ENCODE measurements at places on chromosomes 4 and X.

GRCh38 chrX:3728454-3728853 lies 15.0 kb upstream of the PRKX start:
- no peak for DNase-seq

DNA sequence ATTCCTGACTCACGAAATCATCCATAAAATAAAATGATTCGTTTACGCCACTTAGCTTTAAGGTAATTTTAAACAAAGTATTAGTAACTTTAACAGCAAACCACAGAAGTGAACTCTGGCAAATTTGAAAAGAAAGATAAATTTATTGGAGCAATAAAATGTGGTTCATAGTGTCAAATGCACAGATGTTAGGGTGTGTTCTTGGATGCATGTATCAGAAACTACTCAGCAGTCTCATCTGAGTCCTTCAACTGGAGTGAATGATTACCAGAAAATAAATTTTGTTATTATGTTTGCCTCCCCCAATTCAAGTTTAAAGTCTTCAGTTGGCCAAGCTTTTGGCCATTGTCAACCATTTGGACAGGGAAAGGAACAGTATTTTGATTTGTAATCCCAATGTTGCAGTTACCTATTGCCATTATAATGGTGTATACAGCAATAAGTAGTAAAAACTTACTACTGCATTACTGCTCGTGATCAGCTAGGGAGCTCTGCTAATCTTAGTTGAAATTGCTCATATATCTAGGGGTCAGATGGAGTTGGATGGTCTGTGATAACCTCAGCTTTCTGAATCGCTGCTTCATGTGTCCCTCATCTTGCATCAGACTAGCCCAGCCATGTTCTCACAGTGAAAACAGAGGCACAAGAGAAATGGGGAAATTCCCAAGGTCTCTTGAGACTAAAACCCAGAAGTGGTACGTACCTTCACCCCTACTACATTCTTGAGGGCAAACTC lies 254.6 kb upstream of the KCNIP4 start:
- no peak for DNase-seq

GRCh38 chr4:153791746-153792617 lies 3.1 kb upstream of the SFRP2 start:
- peak; percentile 23 for DNase-seq

DNA sequence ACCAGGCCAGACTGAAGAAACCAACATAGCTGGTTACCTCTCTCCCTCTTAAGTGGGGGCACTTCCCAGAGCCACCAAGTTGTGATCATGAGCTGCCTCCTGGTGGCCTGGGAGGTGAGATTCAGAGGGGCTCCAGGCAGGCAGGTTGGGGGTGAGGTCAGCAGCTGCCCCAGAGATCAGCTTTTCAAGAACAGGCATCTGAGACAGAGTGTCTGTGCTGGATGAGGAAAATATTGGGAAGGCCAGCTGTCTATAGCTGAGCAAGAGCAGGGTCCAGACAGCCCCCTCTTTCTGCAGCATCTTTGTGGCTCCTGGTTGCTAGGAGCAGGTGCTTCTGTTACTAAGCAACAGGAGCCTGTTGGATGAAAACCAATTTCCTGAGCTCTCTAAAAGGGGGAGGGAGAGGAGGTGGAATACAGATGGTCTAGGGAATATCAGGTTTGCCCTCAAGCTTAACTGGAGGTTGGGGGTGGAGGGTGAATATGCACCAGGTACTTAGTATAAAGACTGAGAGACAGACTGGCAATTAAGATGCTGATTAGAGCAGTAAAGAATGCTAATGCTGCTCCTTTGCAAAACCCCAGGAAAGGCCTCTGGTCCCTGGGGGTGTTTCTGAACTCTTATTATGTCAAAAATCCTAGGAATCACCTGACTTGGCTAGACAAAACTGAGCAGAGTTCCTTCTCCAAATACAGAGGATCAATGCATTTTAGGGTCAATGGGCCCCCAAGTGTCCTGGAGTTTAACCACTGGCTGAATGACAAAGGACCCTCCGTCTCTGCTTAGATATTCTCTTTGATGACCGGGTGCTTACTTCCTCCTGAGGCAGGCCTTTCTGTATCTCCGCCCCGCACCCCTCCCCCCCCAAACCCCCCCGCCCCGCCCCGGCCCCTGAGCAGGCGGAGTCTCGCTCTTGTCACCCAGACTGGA lies 21.4 kb downstream of the ZCCHC13 start:
- DNase-seq = peak; percentile 17

DNA sequence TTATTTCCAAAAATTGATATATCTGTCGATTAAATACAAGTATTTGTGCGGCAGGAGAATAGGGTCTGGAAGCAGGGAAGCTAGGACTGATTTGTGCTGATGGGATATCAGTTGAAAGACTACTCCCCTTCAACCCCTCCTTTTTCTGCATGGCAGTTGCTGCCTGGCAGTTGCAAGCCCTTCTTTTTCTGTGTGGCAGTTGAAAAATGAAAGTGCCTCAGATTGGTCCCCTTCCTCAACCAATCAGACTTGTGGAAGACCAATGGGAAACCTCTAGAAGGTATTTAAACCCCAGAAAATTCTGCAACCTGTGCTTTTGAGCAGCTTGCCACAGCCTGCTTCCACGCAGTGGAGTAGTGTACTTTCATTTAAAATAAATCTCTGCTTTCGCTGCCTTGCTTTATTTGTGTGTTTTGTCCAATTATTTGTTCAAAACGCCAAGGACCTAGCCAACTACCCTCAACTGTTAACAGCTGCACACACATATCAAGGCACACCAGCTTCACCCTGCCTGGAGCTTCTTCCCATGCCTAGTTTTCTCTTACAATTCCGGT lies 1.5 kb upstream of the TMA16 start:
- DNase-seq = no peak

- DNase-seq = no peak
These were observed 145.6 kb upstream of the GATB start for GRCh38 chr4:151906438-151906837.

DNA sequence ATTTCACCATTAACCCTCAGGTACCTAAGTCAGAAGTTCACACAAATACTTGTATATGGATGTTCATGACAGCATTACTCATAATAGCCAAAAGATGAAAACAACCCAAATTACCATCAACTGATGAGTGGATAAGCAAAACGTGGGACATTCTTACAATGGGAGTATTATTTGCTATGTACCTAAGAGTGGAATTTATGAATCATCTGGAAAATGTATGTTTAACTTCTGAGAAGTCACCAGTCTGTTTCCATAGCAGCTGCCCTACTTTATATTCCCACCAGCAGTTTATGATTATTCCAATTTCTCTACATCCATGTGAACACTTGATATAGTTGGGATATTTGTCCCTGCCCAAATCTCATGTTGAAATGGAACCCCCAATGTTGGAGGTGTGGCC lies 1478.9 kb downstream of the PCDH19 start:
- DNase-seq = no peak

GRCh38 chr4:38532908-38533499 lies 131.0 kb upstream of the KLF3 start:
- DNase-seq = no peak

DNA sequence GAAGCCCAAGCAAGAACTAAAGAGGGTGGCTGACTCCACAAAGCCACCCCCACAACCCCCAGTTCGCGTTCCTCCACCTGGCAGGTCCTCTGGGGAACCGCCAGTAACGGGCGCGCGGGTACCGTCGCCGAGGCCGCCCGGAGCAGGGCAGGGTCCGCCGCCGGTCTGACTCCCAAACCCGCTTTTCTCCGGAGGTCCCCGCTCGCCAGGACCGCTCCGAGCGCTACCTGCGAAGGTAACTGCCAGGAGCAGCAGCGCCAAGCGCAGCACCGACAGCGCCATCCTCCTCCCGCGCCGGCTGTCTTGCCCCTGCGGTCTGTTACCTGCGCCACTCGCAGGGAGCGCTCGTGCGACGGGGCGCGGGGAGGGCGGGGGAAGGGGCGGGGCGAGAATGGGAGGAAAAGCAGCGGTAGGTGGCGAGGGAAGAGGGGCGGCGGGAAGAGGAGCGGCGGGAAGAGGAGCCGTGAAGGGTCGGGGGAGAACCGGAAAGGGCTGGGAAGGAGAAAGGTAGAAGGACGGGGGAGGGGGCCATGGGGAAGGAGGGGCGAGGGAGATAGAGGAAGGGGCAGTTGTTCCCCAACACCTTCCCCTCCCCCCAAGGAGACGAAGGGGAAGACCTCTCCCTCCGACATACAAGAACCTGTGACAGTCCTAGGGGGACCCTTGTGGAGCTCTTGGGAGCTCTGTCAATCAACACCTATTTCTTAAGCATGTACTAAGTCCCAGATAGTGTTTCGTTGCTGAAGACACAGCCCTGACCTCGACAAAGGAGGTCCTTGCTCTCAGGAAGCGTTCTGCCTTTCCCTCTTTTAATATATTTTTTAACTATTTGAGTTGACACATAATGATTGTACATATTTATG lies at the start of gene SPINK2:
Gene SPINK2 (minus strand): TSS at position 321 of the 863 bp plus-strand sequence. CDS start 39 bp downstream, at position 282.
- DNase-seq = peak; percentile 85

GRCh38 chrX:22365460-22365859 lies 92.7 kb downstream of the CBLL2 start:
- no peak for DNase-seq

DNA sequence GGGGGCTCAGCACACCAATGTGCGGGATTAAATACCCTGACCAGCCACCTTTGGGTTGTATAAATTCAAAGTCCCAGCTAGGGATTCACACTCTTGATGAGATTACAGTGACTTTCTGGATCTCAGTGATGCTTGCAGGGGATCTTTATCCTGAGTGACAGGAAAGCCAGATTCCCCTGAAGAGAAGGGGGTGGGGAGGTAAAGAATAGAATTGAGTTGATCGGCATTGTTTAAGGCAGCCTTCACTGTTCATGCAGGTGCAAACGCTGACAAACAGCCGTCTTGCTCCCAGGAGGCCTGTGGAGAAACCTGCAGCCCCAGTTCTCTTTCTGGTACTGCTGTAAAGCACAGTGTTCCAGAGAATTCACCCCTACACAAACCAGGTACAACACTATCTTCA lies 19.0 kb downstream of the CXXC4 start:
- DNase-seq = no peak

DNA sequence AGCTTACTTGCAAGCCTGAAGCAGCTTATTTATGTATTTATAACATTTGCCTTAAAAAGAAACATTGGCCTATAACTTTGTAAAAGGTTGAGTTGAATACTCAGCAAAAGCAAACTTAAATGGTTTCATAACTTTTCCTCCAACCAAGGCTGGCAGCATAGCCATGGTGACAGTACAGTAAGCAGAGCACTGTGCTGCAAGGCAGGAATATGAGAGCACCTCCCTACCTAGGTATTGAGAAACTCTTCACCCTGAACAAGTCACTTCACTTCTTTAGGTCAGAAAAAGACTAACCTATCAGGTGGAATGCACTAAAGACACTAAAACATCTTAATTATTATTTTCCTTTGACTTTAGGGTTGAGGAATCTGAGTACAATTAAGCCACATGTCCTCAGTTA lies 63.9 kb upstream of the GYPA start:
- no peak for DNase-seq

DNA sequence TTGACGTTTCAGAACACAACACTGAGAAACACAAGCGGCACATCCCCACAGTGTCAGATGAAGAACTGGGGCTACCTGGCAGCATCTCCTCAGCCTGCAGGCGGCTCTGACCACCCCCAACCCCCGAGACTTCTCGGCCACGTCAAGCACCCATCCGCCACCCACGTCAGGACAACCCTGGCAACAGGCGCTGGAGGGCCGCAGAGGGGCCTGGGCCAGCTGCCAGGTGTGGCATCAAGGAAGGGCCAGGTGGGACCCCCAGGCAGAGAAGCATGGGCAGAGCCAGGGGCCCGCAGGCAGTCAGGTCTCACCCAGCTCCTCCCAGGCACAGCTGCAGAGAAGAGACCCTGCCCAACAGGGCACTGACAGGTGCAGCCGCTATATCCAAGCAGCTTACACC lies 22.3 kb downstream of the GAK start:
- DNase-seq = no peak

DNA sequence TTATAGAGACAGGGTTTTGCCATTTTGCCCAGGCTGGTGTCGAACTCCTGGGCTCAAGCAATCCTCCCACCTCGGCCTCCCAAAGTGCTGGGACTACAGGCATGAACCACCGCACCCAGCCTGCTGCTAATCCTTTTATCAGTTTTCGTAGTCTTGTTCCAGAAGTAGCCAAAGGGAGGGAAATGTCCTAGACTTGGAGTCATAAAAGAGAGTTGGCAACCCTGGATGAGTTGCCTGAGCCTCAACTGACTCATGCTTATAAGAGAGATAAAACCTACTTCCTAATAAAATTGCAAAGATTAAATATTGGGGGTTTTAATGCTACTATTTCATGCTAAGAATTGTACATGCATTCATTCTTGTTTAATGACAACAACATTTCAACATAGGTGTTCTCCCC lies 44.3 kb downstream of the CD40LG start:
- no peak for DNase-seq

DNA sequence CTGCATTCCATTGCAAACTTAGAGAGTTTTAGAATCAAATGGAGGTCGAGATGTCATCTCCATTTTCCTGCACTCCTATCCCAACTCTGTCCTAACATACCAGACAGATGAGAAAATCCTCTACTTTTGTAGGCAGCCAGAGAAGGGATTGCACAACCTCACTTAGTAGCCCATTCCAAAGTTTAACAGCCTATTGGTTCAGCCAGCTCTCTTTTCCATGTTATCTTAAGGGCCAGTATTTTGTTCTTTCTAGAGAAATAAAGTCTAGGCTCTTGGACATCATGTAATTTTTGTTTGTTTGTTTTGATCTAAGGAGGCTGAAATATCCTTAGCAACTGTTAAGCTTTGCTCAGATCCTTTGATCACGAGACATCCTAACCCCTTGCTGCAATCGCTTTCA lies 173.0 kb downstream of the COX18 start:
- no peak for DNase-seq

GRCh38 chrX:44844204-44844603 lies 383 bp downstream of the DUSP21 start:
- DNase-seq = no peak

GRCh38 chr4:154838694-154839093 lies 57.6 kb downstream of the RBM46 start:
- no peak for DNase-seq

DNA sequence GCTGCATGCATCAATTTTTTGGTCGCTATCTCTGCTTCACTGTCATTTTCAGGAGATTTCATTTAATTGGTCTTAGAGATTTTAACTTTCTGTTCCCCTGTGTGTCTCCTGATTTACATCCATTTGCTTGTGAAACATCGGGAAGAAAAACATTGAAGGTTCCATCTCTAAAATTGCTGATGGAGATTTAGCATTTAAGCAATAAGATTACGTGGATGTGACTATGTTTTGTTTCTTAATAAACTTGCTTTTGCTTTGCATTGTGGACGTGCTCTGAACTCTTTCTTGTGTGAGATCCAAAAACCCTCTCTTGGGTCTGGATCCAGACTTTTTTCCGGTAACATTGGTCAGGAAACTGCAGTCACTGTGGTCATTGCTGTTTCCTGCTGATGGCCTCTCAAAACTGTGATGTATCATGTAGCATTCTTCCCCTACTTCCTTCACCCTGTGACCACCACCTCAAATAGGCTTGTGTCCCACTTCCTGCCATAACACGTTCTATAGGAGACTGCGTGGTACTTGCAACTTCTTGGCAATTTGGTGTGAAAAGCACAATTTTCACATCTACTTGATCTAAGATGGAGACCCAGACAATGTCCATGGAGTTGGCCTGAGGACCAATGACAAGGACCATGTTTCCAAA lies 4.9 kb downstream of the CXCL2 start:
- DNase-seq = no peak
